Stimulated activated CD8-positive, alpha-beta memory T cell treated with anti-CD3 and anti-CD28 coated beads, Interleukin-12 subunit alpha, Interleukin-12 subunit beta, amount 100 ng/mL, for 1 hour (primary cell): ENCODE measurements at places on chromosomes 3 and 15.

GRCh38 chr15:48086576-48086975 is 34.2 kb upstream of the SLC24A5 start:
- DNase-seq: no peak

DNA sequence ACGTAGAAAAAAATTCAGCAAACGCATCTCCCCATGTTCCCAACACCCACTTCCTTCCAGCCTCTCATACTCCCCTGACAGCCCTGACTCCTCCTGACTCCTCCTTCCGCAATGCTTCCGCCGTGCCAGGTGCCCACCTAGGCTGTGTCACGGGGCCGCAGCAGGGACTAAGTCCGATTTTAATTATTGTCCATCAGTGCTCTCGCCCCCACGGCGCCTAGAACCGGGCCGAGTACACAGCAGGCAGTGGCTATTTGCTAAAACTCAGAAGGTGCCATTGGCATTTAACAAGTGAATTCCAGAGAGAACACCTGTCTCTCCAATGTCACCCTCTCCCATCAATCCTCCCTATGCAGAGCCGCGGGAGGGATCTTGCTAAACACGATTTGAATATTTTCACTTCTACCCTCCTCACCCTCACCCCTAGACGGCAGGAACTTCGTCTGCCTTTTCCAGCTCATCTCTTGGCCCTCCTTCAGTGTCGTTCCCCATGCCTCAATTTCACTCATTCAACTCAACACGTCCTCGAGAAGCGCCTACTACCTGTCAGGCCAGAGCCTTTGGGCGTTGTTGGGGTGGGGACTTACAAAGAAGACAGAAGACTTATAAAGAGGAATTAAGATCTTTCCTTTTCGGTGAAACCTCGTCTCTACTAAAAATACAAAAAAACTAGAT is 11.5 kb upstream of the SHF start:
- no peak for DNase-seq

GRCh38 chr3:43647331-43648166 is 25.7 kb upstream of the ANO10 start:
- DNase-seq: no peak

DNA sequence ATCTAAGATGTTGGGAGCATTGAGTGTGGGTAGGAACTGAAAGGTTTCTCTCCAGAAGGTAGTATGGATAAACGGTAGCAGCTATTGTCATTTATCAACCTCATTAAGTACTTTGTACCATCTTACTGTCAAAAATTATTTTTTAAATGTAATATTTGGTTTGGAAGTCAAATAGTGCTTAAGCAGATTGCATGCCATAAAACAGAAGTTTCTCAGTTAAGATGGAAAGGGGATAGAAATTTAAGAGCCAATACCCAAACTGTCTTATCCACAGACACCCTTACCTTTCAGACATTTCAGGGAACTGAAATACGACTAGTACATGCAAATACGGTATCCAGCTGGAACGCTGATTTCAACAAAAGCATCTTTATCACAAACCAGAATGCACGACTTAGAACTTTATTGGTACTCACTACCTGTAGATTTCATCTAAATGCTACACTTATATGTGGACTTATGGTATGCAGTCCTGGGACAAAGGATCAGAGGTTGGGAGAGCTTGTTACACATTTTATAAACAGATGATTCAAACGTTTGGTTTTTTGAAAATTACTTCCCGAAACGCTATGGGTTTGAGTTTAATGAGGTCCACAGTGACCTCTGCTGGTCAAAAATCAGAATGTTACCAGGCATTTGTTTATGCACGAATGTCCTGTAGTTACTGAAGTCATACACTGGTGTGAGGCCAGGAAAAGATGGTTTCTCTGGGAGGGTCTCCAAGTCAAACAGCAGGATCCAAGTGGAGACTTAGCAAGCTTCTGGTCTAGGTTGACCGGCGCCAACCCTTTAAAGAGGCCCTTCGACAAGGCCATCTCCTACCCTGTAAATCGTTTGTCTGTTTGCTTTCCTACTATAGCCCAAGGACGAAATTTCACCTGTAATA is 45.7 kb upstream of the DUT start:
- peak; percentile 11 for DNase-seq

GRCh38 chr15:35602836-35603235 is 56.9 kb upstream of the DPH6 start:
- no peak for DNase-seq

- no peak for DNase-seq
Observed at GRCh38 chr15:68990992-68991500, 23.4 kb upstream of the NOX5 start.

- no peak for DNase-seq
Observed at GRCh38 chr15:52121896-52122295, 9.3 kb upstream of the BCL2L10 start.
